ENCODE measurements at places on chromosomes 6 and 20. TPM values are rescaled to one million over a fixed set of nuclear protein-coding genes. Genes with fewer than 3 reads are reported as not detected.

DNA sequence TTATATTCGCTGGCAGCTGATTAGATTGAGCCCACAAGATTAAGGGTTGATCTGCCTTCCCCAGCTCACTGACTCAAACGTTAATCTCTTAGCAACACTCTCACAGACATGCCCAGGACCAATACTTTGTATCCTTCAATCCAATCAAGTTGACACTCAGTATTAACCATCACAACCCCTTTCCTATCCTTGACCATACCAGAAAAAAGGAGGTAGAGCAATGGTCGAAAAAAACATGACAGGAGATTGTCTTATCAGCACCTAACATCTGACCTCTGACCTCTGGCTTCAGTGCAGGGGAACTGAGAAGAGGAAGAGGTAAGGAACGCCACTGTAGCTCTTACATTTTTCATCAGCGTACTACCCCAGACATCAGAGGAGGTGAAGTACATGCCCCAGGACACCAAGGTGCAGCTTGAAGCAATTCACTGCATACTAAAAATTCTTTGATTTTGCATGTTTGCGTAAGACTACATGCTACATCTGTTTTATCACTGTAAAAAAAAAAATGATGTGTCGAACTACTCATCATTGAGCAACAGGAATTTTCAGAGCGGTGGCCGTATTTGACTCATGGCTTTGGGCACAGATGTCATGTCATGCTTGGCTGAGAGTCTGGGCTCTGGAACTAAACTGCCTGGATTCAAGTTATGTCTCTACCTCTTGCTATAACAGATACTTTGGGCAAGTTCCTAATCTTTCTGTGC is 188.0 kb upstream of the TAB2 start:
- no peak for DNase-seq

DNA sequence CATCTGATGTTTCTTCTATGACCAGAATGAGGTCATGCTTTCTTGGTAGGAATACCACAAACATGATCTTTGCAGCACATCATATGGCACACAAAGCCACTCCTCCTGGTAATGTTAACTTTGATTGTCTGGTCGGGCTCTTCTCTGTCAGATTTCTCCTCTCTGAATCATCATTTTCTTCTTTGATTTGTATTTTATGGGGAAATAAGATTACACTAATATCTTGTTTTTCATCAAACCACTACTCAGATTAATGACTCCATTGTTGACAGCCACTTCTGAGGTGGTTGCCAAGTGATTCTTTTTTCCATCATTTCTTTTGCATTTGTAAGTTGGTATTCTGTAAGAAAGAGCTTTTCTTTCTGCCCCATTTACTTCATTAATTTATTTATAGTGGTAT is 29.5 kb downstream of the TRMT11 start:
- no peak for DNase-seq

SYS1 gene
- 35.8 TPM for polyA plus RNA-seq

SNHG17 gene
- polyA plus RNA-seq, result 25.8 TPM

DNA sequence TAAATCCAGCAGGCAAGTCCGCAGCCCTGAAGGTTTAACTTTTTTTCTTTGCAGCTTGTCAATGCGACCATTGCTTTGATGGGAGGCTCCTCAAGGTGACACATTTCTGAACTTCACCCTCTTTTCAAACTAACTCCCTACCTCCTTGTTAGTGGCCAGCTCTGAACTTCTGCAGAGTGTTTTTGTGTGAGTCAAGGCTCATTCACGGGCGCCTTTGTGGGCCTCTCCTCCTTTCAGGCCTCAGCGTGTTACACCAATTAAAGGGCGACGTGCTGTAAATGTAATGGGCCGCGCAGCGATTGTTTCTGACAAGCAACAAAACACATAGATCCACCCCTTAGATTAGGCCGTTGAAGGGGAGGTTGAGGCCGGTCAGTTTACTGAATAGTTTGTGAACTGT is 45.5 kb upstream of the NR2E1 start:
- DNase-seq, result no peak

DNA sequence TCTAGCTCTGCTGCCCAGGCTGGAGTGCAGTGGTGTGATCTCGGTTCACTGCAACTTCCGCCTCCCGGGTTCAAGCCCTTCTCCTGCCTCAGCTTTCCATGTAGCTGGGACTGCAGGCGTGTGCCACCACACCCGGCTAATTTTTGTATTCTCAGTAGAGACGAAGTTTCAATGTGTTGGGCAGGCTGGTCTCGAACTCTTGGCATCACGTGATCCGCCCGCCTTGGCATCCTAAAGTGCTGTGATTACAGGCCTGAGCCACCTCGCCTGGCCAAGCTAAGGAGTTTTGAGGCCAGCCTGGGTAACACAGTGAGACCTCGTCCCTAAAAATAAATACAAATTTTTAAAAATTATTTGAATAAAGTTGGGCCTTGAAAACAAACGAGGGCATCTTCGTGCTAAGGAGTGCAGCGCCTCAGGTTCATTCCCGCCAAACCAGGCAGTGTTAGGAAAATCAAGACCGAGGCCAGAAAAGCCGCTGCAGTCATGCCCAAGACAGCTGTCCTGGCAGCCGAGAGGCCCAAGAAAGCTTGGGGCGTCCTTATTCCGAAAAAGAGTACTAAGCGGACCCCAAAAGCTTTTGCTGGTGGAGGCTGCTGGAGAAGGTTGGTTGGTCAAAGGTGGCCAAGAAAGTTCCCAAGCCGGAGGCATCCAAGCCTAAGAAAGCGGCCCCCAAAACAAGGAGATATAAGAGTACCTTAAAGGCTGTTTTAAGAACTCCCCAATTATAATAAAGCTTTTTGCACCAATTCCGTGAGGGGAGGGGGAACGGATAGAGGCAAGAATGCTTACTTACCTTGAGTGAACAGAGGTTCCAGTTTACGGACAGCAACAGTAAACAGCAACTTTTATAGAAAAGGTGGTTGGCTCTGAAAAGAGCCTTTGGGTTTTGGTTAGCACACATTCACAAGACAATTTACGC is 109.0 kb downstream of the HFE start:
- no peak for DNase-seq

IPCEF1 gene
- polyA plus RNA-seq, result 0.41 TPM

GSTA3 gene
- polyA plus RNA-seq, result not detected

CFB gene
- polyA plus RNA-seq, result 1.3 TPM

GRCh38 chr20:384723-385122 is 4.2 kb downstream of the TRIB3 start:
- no peak for DNase-seq

GRCh38 chr6:138975815-138976214 is 12.2 kb downstream of the REPS1 start:
- no peak for DNase-seq

KIAA1586 gene
- polyA plus RNA-seq, result 5.7 TPM

DNA sequence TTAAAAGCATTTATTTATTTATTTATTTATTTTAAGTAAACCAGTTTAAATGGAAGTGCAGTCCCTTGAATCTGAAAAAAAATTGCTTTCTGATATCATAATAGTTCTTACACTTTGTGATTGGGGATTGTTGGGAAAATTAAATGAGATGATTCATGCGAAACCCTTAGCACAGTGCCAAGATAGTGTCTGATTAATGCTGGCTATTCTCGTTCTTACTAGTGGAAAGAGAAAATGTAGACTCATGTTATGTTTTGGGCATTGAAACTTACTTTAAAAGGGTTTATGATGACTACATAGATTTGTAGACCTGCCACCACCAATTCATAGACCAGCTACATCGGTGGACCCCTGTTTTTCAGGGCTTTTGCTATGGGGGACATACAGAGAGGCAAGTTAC is 229.2 kb upstream of the ZFP64 start:
- DNase-seq, result no peak

DNA sequence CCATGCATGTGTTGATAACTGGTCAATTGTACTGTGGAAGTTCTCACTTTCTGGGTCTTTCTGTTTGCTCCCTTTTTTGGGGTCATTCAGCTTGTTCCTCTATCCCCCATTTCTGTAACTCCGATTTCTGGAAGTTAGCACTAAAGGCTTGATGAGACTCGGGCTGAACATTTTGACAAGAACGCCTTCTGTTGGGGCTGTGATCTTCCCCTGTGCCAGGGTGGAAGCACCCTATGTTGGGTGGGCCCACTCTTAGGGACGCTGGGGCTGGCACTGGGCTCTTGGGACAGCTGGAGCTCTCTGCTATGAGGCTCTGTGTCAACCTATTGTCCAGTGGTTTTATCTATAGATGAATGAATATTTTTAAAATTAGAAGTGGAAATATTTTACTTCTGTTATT is 60.1 kb upstream of the FRMD1 start:
- DNase-seq, result no peak

DNA sequence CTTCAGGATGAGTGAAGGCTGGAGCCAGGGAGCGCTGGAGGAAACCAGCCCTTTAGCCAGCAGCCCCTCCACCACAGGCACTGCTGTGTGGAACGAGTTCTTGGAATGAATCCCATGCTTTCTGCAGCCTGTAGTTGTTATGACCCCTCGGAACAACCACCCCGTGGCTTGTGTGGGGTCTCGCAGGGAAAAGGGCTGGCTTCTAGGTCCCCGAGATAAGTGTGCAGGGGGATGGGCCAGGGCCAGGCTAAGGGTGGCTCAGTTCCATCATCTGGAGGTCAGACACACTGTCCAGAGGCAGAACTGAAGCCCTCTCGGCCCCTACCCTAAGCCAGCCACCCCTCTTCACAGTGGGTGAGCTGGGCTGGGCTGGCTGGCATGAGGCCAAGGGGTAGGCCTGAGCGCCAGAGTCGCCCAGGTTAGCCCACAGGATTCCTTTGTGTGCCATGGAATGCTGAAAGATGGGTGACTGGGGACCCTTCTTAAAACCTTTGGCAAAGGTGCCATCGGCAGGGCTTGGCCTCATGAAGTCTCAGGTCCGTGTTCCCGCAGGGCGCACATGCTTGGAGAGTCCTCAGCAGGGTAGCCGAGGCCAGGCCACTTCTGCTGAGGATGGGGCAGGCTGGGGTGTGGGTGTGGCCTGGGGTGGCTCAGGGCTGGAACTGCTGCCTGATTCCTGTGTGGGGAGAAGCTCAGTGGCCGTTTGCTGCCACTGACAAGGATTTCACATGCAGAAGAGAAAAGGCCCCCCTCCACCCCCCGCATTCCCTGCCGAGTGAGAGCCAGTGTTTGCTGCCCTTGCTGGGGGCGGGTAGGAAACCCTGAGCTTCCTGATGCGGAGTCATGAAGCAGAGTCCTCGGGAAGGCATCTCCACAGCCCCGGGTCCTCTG is 24.6 kb downstream of the SPATA2 start:
- no peak for DNase-seq

DNA sequence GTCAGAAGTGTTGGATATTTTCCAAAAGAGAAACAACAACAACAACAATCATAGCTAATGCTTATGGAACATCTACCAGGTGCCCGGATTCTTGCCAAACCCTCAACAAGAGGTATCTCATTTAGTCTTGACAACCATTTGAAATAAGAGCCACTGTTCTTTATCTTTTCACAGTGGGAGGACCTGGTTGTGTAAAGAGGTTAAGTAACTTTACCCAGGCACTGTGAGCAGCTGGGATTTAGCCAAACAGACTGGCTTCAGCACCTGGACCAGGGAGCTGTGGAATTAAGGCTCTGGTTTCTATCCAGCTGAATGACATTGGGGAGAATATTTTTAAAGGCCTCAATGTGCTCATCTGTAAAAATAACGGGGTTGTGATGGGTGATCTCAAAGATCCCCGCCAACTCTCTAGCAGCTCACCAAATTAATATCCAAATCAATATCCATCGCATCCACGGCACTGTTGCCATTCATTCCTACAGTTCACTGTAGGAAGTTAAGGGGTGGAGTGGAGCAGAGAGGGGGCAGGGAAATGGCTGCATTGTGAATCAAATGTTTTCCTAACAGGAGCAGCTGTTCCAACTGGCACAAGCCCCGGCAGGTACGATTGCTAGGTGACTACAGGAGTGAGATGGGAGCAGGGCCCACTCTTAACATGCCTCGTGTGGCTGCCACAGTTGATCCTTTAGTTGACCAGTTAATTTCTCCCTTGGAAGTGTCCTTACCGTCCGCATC is 61.8 kb downstream of the GCNT2 start:
- no peak for DNase-seq

DNA sequence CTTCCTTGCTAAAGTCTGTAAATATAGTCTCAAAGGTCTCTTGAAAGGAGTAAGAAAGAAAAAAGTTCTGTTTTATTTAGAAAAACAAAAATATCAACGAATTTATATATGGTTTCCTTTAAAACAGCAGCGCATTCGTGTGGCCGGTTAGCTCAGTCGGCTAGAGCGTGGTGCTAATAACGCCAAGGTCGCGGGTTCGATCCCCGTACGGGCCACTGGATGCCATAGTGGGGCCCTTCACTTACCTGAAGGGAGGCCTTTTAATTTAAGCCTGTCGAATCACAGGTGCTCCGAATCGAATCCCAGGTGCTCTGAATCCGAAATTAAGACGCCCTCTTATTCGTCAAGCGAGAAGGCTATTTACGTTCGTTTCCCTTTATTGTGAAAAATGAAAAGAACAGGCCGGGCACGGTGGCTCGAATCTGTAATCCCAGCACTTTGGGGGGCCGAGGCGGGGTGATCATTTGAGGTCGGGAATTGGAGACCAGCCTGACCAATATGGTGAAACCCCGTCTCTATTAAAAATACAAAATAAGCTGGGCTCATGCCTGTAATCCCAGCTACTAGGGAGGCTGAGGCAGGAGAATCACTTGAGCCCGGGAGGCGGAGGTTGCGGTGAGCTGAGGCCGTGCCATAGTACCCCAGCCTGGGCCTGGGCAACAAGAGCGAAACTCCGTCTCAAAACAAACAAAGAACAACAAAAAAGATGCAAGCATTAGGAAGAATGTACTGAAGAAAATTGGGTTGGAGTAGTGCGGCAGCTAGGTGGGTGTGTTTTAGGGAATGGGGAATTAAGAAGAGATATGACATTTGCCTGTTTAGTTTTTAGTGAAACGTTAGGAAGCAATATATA is 195.8 kb upstream of the ZNF184 start:
- DNase-seq, result no peak

MYL9 gene
- 0.80 TPM for polyA plus RNA-seq

FOXC1 gene
- not detected for polyA plus RNA-seq

DNA sequence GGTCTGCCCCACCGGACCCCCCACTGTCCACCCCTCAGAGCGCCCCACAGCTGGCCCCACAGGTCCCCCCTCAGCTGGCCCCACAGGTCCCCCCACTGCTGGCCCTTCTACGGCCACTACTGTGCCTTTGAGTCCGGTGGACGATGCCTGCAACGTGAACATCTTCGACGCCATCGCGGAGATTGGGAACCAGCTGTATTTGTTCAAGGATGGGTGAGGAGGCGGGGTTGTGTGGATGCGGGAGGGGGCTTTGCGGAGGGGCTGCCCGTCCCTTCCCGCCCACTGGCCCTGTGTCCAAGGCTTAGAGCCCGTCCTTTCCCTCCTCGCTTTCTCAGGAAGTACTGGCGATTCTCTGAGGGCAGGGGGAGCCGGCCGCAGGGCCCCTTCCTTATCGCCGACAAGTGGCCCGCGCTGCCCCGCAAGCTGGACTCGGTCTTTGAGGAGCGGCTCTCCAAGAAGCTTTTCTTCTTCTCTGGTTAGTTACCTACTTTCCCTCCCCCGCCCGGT is 4.7 kb downstream of the MMP9 start:
- no peak for DNase-seq

GRCh38 chr6:86738078-86738477 is 199.2 kb upstream of the HTR1E start:
- no peak for DNase-seq
